ENCODE measurements at places on chromosomes 7 and 10.

DNA sequence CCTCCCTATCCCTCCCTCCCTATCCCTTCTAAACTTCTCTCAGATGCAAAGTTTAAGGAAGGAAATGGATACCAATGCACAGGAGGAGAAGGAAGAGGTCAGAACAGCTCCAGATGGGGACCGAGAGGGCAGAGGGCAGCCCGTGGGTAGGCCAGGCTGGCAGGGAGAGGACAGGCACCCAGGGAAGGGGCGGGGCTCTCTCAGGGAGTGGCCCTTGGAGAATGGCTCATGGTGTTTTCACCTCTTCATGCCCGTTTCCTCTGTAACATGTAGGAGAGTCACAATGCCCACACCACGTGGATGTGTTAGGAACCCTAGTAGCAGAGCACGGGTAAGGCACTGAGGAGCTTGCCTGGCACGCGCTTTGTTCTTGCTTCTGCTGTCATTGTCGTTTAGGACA is 264.5 kb downstream of the CELF2 start:
- DNase-seq, result no peak

GRCh38 chr7:5822742-5823503 is 41.5 kb upstream of the RNF216 start:
- DNase-seq, result peak; percentile 97

- no peak for DNase-seq
These were observed 128.4 kb upstream of the RSU1 start for GRCh38 chr10:16945593-16945992.

GRCh38 chr7:22093001-22093400 is 147.3 kb upstream of the CDCA7L start:
- DNase-seq, result no peak

GRCh38 chr7:40674316-40674715 is 539.5 kb downstream of the SUGCT start:
- no peak for DNase-seq

- DNase-seq, result no peak
These were observed 79.0 kb upstream of the CHST15 start for GRCh38 chr10:124172181-124172916.

DNA sequence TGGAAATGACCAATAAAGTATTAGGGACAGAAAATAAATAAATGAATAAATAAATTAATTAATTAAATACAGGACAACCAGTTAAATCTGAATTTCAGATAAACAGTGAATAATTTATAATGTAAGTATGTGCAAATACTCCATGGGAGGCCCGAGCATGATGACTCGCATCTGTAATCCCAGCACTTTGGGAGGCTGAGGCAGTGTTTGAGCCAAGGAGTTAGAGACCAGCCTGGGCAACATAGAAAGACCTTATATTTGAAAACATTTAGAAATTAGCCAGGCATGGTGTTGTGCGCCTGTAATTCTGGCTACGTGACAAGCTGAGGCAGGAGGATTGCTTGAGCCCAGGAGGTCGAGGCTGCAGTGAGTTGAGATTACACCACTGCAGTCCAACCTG is 123.7 kb downstream of the CUL2 start:
- DNase-seq, result no peak

DNA sequence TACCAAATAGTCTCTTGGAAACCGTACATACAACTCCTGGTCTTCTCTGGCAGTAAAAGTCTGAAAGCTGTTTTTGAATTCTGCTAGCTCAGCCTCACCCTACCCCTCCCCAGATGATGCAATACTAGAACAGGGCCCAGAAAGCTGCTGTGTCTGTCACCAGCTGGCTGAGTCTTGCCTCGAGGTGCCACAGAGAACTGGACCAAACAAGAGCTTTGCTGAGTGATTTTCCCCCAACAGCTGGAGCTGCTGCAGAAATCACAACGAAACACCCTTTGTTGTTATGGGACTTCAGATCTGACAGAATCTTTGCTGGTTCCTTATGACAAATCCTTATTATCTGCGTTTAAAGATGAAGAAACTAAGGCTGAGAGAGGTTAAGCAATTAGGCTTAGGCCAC is 134.1 kb downstream of the SPAG6 start:
- DNase-seq, result peak; percentile 28

DNA sequence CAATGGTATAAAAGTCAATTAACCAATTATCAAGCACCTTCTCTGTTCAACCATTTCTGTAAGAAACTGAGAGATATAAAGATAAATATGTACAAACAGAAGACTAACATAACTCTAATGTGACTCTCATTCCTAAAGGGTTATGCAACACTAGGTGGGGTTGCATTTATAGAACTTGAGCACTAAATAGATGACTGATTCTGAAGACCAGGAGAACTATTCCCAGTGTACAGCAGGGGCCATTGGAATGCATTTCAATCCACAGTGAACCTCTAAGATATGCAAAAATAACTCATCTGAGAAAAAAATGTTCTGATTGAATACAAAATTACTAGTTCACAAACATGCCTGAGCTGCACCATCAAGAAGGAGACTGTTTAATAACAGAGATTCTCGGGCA is 341.2 kb upstream of the STEAP1 start:
- DNase-seq, result no peak

DNA sequence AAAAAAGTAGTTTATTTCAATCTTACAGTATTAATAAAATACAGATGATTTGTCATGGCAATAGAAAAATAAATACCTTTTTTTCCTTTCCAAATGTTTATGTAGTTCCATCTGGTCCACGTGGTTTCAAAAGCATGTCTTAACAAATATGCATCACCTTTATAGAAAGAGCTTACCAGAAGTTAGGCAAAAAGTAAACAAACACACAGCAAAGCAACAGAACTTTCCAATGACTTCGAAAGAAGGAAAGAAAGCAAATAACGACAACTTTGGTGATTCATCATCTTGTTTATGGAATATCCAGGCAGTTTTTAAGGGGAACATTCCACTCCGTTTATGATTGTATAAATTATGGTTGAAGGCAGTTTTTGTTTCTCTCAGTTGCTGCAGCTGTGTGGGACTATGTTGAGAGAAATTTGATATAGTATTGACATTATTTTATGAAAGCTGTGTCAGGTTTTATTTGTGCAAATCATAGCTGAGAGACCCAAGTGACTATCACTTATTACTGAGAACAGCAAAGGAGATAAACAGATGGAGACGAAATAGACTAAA is 203.1 kb downstream of the CDC14C start:
- DNase-seq, result no peak

- DNase-seq, result peak; percentile 72
These were observed 283.6 kb downstream of the ADRA2A start for GRCh38 chr10:111360260-111360925.

Measured in SW480 (cell line).